Activated naive CD8-positive, alpha-beta T cell treated with anti-CD3 and anti-CD28 coated beads, Interleukin-2, amount 50 U/mL, for 24 hours (primary cell): ENCODE measurements at places on chromosomes 7 and 10.

- DNase-seq = no peak
Observed at GRCh38 chr7:51316666-51317581, at the start of gene COBL. Gene COBL (minus strand): TSS chr7:51316809. CDS start chr7:51316633, 176 bp downstream.

- no peak for DNase-seq
Observed at GRCh38 chr10:31945392-31945791, 16.8 kb upstream of the ARHGAP12 start.

DNA sequence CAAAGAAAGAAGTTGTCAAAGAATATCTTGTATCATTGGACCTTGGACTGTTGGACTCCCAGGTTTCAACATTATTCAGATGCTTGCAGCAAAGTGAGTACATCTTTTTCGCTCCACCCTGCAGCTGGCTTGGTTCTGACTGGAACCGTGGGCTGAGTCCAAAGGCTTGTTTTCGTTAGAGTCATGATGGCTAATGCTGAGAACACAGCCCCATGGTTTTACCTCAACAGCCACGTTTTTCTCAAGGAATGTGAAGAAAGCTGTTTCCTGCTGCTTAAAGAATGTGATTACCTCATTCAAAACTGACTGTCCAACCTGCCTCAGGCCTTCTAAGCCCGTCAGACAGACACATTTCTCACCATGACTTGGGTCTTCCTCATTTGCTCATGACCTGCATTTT, 69.5 kb downstream of the STEAP1B start:
- no peak for DNase-seq

- no peak for DNase-seq
Observed at GRCh38 chr7:52592698-52593097, 442.7 kb upstream of the POM121L12 start.

- DNase-seq = peak; percentile 19
Observed at GRCh38 chr7:1290026-1290678, 57.5 kb downstream of the UNCX start.

GRCh38 chr10:74924251-74924963, 98.0 kb downstream of the KAT6B start:
- no peak for DNase-seq

DNA sequence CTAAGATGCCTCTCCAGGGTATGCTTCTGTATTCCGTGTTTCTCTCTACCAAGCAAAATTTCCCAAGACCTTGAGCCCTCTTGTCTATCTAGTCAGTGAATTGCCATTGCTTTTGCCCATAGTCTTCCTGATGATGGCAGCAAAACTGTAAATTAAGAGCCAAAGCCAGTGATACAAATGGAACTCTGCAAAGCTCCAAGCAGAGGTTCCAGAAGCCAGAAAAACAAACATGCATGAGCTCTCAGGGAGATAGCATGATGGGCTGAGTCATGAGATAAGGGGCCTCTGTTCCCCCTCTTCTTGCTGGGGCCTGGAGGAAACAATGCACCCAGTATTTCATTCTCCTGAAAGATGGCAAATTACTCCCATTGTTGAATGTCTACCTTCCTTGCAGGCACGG, 24.7 kb downstream of the LSMEM1 start:
- no peak for DNase-seq

DNA sequence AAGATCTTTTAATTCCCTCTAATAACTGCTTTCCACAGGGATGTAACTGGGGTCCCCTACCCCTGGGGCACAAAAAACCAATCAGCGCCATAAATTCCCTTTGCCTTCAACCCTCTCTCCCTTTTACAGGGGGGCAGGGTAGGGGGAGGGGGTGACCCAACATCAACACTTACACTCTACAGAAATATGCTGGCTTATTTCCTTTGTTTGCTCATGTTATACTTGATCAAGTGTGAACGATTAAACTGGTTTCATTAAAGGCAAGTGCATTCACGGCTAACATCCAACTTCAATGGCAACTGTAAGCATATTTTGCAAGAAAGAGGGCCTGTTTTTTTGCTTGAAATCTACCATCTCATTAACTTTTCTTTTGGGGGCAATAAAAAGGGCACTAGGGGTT, 2.9 kb downstream of the CTBP2 start:
- DNase-seq = no peak
